Smooth muscle cell of the pulmonary artery (primary cell): ENCODE measurements at places on chromosomes 7 and 10. TPM values are rescaled to one million over a fixed set of nuclear protein-coding genes. Genes with fewer than 3 reads are reported as not detected.

TMEM140 gene
- 8.7 and 17.7 TPM in 2 replicates for total RNA-seq

AKR1C4 gene
- not detected in 2 replicates for total RNA-seq

TMEM236 gene
- total RNA-seq = under 0.01 and 0.07 TPM in 2 replicates

SPDYE16 gene
- not detected in 2 replicates for total RNA-seq

VSIR gene
- 9.8 and 40.8 TPM in 2 replicates for total RNA-seq

THAP5 gene
- 16.9 and 22.1 TPM in 2 replicates for total RNA-seq

ELFN1 gene
- 0.07 TPM in 1 of 2 replicates, not detected in the other for total RNA-seq

PPP1R17 gene
- total RNA-seq = not detected in 2 replicates

PNLIPRP3 gene
- not detected in 2 replicates for total RNA-seq

RBP3 gene
- total RNA-seq = not detected in 2 replicates

UTF1 gene
- total RNA-seq = not detected in 2 replicates

SRRM3 gene
- 0.03 and 0.26 TPM in 2 replicates for total RNA-seq

HOXA6 gene
- total RNA-seq = 1.4 TPM in 1 of 2 replicates, not detected in the other

CPA4 gene
- total RNA-seq = 46.4 and 140 TPM in 2 replicates

LOXL4 gene
- total RNA-seq = 28.7 and 138 TPM in 2 replicates

FOXI2 gene
- total RNA-seq = not detected in 2 replicates

SUN3 gene
- total RNA-seq = not detected in 2 replicates

PGAM2 gene
- total RNA-seq = 0.52 and 3.3 TPM in 2 replicates

BICC1 gene
- total RNA-seq = 78.2 and 124 TPM in 2 replicates

RUFY2 gene
- total RNA-seq = 20.0 and 21.5 TPM in 2 replicates

LIPK gene
- not detected in 2 replicates for total RNA-seq

GFRA1 gene
- total RNA-seq = 0.39 and 0.43 TPM in 2 replicates

NODAL gene
- total RNA-seq = not detected in 2 replicates

GNB2 gene
- 134 and 142 TPM in 2 replicates for total RNA-seq
